ENCODE measurements at places on chromosomes 4 and X. TPM values are rescaled to one million over a fixed set of nuclear protein-coding genes. Genes with fewer than 3 reads are reported as not detected.
A peak's percentile ranks its signal among the peaks of the same experiment; 100 is the strongest.

The SH3RF1 gene
- total RNA-seq, result 29.6 TPM

The RTL3 gene
- not detected for total RNA-seq

The IL2 gene
- not detected for total RNA-seq

The SERPINA7 gene
- total RNA-seq, result not detected

The NR3C2 gene
- 3.4 TPM for total RNA-seq

The NHSL2 gene
- total RNA-seq, result 3.4 TPM

The PIGA gene
- total RNA-seq, result 22.9 TPM

The RPL36A gene
- total RNA-seq, result 306 TPM

The LPAR4 gene
- total RNA-seq, result 1.0 TPM

The CACNA1F gene
- total RNA-seq, result 0.19 TPM

The ANOS1 gene
- 6.9 TPM for total RNA-seq

The SCML2 gene
- total RNA-seq, result 7.1 TPM

The EOLA2 gene
- total RNA-seq, result 34.4 TPM

- DNase-seq, result no peak
- H3K36me3 ChIP-seq, result no peaks in the 10 kb centered on the region
These were observed 259.0 kb upstream of the HS3ST1 start for GRCh38 chr4:11687727-11688126.

DNA sequence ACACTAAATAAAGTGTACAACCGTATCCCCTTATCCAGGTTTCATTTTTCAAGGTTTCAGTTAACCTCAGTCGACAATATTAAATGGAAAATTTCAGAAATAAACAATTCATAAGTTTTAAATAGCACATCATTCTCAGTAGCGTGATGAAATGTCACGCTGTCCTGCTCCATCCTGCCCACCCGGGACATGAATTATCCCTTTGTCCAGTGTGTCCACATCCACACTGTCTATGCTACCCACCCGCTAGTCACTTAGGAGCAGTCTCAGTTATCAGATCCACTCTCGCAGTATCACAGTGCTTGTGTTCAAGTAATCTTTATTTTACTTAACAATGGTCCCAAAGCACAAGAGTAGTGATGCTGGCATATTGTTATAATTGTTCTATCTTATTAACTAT, 54.7 kb downstream of the FRYL start:
- peaks cover 6% of the 10 kb centered on the region for H3K36me3 ChIP-seq
- H3K4me1 ChIP-seq, result peaks cover 34% of the 10 kb centered on the region
- no peak overlapping the region for H3K27ac ChIP-seq
- no peak overlapping the region for H3K4me3 ChIP-seq

DNA sequence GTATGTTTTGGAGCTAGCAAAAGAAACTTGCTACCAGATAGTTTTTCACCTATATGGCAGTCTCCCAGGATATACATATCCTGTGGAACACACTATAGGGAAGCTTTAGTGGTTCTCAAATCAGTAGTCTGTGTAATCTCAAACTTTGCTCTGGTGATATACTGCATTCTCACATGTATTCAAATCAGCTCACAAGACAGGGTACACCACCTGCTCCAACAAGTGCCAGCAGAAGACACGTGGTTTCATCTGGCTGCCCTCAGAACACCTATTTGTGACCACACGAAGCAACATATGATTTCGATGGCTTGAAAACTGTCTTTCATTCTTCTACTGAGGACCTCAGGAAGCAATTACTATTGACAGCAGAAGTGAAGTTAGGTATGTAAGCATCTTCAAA, 37.7 kb downstream of the BCLAF3 start:
- no peaks in the 10 kb centered on the region for H3K4me1 ChIP-seq
- H3K36me3 ChIP-seq, result peaks cover 13% of the 10 kb centered on the region
- no peak overlapping the region for H3K27ac ChIP-seq
- no peak overlapping the region for H3K4me3 ChIP-seq

DNA sequence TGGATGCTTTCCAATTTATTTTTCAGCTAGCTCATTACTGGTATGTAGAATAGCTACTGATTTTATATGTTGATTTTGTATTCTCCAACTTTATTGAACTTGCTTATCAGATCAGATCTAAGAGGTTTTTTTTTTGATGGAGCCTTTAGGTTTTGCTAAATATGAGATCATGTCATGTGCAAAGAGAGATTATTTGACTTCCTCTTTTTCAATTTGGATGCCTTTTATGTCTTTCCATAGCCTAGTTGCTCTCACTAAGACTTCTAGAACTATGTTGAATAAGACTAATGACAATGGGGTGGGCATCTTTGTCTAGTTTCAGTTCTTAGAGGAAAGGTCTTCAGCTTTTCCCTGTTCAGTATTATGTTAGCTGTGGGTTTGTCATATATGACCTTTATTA, 11.7 kb downstream of the MAGEE1 start:
- peaks cover 2% of the 10 kb centered on the region for H3K4me1 ChIP-seq
- no peak for DNase-seq
- no peak overlapping the region for H3K27ac ChIP-seq
- H3K4me3 ChIP-seq, result no peak overlapping the region
- no peaks in the 10 kb centered on the region for H3K36me3 ChIP-seq

DNA sequence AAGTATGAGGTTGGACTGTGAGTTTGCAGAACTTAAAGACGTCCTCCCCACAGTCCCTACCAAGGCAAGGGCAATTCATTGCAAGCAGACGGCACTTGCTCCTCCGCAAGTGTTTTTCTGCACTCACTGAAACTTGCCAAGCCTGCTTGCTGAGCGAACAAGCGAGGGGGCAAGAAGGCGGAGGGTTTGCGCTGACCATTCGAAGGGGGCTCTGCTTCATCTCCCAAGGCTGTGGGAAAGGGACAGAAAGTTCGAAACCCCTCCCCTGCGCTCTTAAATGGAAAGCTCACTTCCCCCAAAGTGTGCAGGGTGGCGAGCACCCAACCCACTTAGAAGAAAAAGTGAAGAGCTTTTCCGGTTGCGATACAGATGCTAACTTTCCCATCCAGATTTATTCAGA, 1.4 kb downstream of the MID1 start:
- peak overlapping the region; percentile 90 for H3K4me3 ChIP-seq
- H3K4me1 ChIP-seq, result peaks cover 29% of the 10 kb centered on the region
- no peaks in the 10 kb centered on the region for H3K36me3 ChIP-seq
- no peaks in the 10 kb centered on the region for H3K27me3 ChIP-seq
- no peak for DNase-seq

- DNase-seq, result no peak
- H3K36me3 ChIP-seq, result peaks cover 10% of the 10 kb centered on the region
- peaks cover 30% of the 10 kb centered on the region for H3K4me1 ChIP-seq
- peak overlapping the region; percentile 74 for H3K4me3 ChIP-seq
- no peaks in the 10 kb centered on the region for H3K27me3 ChIP-seq
These were observed 1.9 kb downstream of the TBL1X start for GRCh38 chrX:9466736-9467135.

GRCh38 chr4:152586668-152587067, 50.8 kb upstream of the FBXW7 start:
- peaks cover 17% of the 10 kb centered on the region for H3K27me3 ChIP-seq
- H3K36me3 ChIP-seq, result no peaks in the 10 kb centered on the region
- H3K4me3 ChIP-seq, result no peak overlapping the region
- no peak for DNase-seq
- H3K4me1 ChIP-seq, result peaks cover 2% of the 10 kb centered on the region

DNA sequence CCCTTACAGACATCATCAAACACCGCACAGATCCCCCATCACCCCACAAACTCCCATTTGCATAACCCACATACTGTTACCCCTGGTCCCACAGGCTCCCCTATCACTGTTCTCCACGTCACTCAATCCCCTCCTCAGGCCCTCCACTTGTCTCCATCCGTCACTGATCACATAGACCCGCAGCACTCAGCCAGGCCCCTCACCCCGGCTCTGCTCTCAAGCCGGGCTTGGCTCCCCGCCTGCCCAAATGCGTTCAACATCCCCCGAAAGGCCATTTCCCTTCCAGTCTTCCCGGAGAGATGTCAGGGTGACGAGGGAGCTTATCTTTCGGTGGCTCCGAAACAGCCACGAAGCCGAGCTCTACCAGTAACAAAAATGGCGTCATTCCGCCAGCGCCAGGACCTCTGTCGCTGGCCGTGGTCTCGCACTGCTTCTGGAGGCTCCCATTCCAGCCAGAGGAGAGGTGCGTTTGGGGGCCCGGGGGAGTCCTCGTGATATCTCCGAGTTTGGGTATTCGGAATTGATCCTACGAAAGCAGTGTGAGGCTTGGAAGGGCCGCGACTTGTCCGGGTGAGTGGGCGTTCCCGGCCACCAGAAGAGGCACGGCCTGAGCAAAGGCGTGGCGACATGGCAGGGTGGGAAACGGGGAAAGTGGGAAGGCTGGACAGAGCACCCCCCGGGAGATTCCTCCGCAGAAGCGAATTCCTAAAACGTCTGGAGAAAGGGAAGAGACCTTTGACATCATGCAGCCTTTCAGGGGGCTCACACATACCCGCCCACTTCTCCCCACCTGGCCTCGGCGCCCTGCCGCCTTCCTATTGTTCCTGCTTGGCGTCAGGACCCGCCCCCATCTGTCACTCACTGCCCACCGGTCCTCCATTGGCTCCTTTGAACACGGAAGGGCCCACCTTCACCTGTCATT, at the start of gene ZNF630:
TSS of gene ZNF630 (minus strand) at position 577 of the 922 bp plus-strand sequence. CDS start 4,754 bp downstream, outside the sequence.
- peak within 1 kb of the TSS; percentile 95 for H3K4me3 ChIP-seq
- H3K36me3 ChIP-seq, result peaks cover 2% of the 10 kb centered on the region
- H3K27ac ChIP-seq, result peak within 1 kb of the TSS; percentile 99
- peak; percentile 41 for DNase-seq
- H3K4me1 ChIP-seq, result peaks cover 6% of the 10 kb centered on the region
- H3K27me3 ChIP-seq, result no peaks in the 10 kb centered on the region

GRCh38 chrX:72207366-72207765, 25.8 kb downstream of the PIN4 start:
- no peaks in the 10 kb centered on the region for H3K27me3 ChIP-seq
- DNase-seq, result no peak
- peaks cover 16% of the 10 kb centered on the region for H3K36me3 ChIP-seq

GRCh38 chr4:114911111-114911510, 202.3 kb downstream of the NDST4 start:
- H3K27me3 ChIP-seq, result no peaks in the 10 kb centered on the region
- no peak overlapping the region for H3K4me3 ChIP-seq
- peaks cover 5% of the 10 kb centered on the region for H3K4me1 ChIP-seq
- no peaks in the 10 kb centered on the region for H3K36me3 ChIP-seq

- no peaks in the 10 kb centered on the region for H3K36me3 ChIP-seq
- DNase-seq, result no peak
- peak overlapping the region; percentile 76 for H3K27ac ChIP-seq
- H3K27me3 ChIP-seq, result no peaks in the 10 kb centered on the region
- H3K4me3 ChIP-seq, result peak overlapping the region; percentile 74
These were observed 689 bp downstream of the METAP1 start for GRCh38 chr4:98996056-98996764.

GRCh38 chr4:112069110-112069509, 76.1 kb upstream of the FAM241A start:
- H3K36me3 ChIP-seq, result no peaks in the 10 kb centered on the region
- H3K4me1 ChIP-seq, result no peaks in the 10 kb centered on the region
- H3K27me3 ChIP-seq, result no peaks in the 10 kb centered on the region
- H3K4me3 ChIP-seq, result no peak overlapping the region
